ENCODE measurements at places on chromosomes 7 and 10.

DNA sequence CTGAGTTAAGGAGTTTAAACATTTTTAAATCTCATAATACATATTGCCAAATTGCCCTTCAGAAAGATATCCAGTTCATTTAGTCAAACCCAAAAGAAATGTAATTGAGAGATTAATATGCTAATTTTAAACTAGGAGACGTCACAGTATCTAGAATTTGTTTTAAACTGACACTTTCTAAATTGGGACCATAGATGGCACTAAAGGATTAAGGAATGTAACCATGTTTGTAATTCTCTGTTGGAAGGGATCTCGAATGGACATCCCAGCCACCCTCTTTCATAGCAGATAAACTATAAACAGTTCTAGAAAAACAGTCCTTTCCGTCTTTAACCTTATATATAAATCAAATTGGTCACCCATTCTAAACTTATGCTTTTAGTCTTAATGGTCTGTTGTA lies 30.0 kb upstream of the SAMD9L start:
- no peak for DNase-seq

GRCh38 chr10:96618653-96619052 lies 31.8 kb upstream of the TM9SF3 start:
- DNase-seq = peak; percentile 87

- DNase-seq = no peak
Measured at GRCh38 chr7:30430276-30430675, 48.3 kb downstream of the NOD1 start.

DNA sequence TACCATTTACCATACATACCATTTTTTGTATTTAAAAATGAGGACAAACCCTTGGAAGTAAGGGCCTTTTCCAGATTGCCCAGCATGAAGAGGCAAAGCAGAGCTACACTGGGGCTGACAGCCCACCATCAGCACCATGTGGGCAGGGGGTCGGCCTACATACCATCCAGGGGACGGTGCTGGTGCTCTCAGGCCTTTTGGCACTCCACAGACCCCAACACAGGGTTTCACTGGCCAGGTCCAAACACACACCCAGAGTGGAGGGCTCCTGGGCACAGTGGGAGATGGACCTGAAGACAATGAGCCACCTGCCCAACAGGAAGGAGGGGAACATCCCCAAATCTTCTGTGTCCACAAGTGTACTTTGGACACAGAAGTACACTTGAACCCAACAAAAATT lies 69.2 kb upstream of the CAMK2B start:
- DNase-seq = peak; percentile 5

GRCh38 chr10:558891-559766 lies 130.3 kb downstream of the DIP2C start:
- no peak for DNase-seq

DNA sequence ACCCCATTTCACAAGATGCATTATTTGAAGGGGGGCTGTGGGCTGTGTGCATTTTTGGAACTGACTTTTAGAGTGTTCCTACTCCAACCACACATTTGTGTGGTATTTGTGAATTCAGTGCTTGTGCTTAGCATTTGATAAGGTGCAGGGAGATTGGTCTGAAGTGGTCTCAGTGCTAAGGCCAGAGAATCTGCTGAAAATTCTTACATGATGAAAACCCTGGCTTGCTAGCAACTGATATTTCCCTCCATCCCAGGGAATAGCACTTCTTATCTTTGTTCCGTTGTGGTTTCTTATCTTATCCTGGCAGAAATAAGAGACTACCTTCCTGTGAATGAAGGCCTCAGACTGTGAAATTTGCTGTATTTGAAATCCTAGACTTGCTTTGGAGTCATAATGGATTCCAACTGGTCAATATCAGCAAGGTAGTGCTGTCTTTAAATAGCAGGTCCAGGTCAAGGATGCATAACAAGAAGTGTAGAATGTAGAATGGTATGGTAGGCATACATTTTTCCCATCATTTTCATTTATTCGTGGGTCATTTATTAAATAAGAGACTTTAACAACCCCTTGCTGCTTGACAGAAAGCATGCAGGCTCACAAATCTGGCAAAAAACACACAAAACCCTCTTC lies 986.9 kb downstream of the REEP3 start:
- no peak for DNase-seq

DNA sequence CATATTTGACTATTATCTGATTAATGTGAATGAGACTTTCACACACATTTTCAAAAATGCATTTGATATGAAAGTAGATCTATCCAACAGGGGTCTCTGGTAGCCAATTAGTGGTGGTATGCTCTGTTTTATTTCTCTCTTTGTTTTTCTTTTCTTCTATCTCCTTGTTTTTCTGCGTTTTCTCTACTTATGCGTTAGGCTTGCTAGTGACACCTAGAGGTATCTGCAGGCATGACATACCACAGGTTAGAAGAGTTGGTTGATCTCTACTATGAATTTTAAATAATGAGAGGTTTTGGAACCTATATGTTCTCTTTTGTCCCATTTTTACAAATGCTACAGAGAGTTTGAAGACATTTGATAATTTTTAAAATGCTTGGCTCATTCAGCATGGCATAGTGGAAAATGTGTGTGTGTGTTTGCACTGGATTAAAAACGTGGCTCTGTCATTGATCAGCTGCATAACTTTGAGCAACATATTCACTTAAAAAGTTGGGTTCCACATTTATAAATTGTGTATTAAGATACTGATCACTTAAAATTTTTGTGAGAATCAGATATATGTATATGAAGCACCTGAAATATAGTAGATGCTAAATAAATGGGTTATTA lies 28.1 kb upstream of the PLXDC2 start:
- peak; percentile 76 for DNase-seq

- DNase-seq = no peak
Measured at GRCh38 chr7:30563326-30563942, 31.2 kb upstream of the GARS1 start.

DNA sequence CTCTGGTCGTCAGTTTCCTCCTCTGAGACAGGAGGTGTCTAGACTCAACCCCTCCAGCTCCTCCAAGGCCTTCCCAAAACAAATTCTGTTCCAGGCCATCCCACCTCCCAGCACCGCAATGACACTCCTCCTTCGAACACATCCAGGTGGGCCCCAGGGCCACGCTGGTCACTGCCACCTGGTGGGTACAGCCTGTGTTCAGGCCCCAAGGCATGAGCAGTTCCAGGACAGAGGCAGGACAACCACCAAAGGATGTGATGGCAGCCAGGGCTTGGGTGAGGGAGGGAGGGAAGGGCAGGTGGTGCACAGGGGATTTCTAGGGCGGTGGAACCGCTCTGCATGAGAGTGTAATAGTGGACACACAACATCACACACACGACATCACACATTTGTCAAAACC lies 76.5 kb downstream of the PRKAG2 start:
- no peak for DNase-seq

DNA sequence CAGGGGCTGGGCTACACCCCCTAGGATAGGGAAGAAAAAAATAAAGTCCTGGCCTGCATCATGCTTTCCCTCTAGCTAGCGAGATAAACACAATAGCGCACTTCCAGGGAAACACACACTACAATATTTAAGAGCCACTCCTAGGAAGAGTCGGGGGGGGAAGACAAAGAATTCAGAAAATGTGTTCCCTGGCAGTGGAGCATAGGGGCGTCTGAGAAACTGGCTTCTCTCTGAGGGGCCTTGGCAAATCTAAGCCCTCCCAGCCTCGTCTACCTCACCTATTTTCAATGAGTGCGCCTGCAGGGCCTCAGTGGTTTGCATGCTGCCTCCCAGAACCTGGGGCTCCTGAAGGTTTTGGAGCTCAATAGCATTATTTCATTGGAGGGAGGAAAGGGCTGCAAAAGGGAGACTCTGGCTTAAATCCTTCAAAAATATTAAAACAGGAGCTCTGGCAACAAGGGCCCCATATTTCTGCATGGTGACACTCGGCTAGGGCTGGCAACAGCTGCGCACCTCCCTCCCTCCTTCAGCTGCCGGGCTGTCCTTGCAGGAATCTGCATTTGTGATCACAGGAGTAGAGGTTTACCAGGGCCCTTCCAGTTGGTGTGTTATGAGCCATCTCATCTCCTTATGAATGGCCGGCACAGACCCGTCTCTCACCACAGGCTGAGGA lies 10.8 kb downstream of the ANXA11 start:
- no peak for DNase-seq

GRCh38 chr7:108016841-108017775 lies 14.1 kb upstream of the LAMB1 start:
- DNase-seq = no peak

DNA sequence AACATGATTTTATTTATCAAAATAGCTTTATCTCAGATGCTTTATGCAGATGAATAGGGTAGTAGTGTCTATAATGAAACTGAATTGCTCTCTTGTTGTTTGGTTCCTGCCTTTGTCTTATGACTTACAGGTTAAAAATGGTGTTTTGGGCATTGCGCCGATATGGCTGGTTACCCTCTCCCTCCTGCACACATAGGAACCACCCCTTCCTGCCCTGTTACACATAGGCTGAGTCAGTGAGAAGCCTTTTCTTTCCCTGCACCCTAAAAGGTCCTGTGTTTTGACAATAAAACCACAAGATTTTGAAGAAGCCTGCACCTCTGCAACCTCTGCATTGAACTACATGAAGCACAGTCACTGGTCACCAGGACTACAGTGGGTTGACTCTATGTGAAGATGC lies 655.8 kb upstream of the ANKRD30A start:
- no peak for DNase-seq

DNA sequence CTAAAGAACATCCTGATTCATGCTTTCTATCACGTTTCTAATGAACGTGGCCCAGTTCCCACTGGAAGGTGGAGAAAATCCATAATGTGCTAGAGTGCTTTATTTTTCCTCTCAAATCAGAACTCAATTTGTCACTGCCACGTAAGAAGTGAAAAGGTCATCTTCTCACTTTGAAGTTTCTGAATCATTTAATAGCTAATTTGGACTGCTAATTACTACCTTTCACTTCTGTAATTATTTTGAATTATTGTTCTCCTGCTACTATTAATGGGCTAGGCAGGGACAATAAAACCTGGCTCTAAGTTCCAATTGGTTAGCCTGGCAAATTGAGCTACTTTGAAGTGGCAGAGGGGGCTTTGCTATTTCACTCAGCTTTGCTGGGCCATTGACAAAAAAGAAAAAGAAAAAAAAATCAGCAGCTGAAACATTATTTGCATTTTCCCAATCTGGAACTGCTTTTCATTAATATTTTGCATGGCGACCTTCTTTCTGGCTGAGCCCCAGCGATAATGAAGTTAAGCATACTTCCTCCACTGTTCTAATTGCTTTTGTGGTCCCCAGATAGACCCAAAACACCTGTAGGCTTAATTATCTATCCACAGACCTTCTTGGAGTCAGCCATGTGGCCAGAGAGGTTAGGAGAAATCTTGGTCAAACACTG lies 264.2 kb downstream of the SEC23IP start:
- DNase-seq = no peak

DNA sequence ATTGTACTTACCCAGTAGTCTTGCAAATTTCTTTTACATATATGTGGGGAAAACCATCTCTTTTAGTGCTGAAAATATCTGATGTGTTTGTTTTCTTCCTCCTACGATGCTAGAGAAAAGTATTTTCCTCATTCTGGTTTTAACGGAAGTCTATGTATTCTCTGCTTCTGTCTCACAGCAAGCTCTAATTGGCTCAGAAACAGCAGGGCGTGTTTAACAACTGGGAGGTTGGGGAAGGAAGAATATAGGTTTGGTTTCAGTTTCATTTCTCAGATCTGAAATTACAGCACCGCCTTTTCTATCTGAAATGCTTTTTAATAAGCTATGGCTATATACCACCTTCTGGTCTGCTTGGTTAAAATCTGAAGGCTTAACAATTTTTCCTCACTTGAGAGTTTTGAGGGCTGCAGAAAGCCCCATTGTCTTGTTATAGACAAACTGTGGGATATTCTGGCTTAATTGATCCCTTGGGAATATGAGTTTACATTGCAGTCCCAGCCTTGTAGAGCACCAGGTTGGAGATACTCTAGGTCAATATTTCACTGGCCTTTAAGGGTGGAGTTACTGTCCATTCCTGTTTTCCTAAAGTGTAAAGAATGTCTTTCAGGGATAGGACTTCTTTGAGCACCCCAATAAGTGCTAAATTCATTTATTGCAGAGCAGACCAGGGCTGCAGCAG lies at the start of gene SAMD9:
TSS of gene SAMD9 (minus strand) at position 128 of the 679 bp plus-strand sequence. CDS start 11,882 bp downstream, outside the sequence.
- DNase-seq = peak; percentile 76

DNA sequence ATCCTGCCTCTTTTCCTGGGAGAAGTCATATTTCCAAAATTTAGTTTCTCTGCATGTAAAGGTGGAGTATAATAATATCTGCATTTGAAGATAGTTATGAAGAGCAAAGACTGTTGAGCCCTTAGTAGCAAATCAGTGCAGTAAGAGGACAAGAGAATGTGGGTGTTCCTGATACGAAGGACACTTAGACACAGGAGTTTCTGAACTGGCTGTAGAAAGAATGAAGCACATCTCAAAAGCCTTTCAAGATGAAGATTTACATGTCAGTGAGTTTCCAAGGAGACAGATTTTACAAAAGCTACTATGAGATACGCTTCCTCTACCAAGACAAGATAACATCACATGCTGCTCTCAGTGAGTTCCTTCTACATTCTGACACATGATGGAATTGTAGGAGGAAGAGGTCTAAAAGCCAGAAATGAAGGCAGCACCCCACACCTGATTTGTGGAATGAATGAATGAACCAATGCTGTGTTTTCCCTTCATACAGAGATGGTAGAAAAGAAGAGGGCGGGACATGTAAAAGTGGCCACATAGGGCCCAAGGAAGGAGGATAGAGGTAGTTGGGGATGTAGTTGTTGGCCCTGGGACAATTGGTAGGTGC lies 173.6 kb upstream of the PDE1C start:
- DNase-seq = no peak

GRCh38 chr10:124741281-124741921 lies 2.8 kb downstream of the FAM53B start:
- peak; percentile 94 for DNase-seq

- no peak for DNase-seq
Measured at GRCh38 chr7:135553346-135553745, 4.4 kb upstream of the NUP205 start.

GRCh38 chr7:138618933-138619332 lies 82.2 kb downstream of the SVOPL start:
- DNase-seq = no peak

DNA sequence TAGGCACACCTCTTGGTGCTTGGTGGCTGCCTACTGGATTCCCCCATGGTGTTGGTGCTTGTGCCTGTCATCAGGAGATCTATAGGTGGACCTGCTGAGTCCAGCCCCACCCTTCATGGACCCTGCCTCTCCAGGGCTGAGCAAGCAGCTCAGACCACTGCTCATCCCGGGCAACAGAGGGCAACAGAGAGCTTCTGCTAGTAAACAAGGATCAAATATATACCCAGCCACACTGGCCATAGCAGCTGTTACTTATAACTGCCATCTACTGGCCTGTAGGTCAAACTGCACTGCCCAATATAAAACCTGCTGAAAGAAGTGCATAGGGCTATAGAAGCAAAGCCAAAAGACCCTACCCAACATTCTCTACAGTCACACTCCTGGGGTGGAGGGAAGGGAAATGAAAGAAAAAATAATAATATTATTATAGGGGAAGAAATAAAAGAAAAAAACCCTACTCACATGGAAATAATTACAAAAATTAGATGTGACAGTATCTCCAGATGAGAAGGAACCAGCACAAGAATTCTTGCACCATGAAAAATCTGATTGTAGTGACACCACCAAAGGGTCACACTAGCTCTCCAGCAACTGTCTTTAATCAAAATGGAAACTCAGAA lies 54.9 kb upstream of the ZNF800 start:
- peak; percentile 61 for DNase-seq
